ENCODE measurements at places on chromosomes 13 and 19.
A peak's percentile ranks its signal among the peaks of the same experiment; 100 is the strongest.

GRCh38 chr13:114226088-114226487, 8.6 kb upstream of the CDC16 start:
- peaks cover 11% of the 10 kb centered on the region for H3K27me3 ChIP-seq
- H3K4me3 ChIP-seq, result no peak overlapping the region
- H3K27ac ChIP-seq, result no peak overlapping the region
- no peaks in the 10 kb centered on the region for H3K36me3 ChIP-seq

GRCh38 chr13:66180836-66181235, 1049.3 kb downstream of the PCDH9 start:
- H3K27me3 ChIP-seq, result no peaks in the 10 kb centered on the region
- H3K36me3 ChIP-seq, result no peaks in the 10 kb centered on the region

DNA sequence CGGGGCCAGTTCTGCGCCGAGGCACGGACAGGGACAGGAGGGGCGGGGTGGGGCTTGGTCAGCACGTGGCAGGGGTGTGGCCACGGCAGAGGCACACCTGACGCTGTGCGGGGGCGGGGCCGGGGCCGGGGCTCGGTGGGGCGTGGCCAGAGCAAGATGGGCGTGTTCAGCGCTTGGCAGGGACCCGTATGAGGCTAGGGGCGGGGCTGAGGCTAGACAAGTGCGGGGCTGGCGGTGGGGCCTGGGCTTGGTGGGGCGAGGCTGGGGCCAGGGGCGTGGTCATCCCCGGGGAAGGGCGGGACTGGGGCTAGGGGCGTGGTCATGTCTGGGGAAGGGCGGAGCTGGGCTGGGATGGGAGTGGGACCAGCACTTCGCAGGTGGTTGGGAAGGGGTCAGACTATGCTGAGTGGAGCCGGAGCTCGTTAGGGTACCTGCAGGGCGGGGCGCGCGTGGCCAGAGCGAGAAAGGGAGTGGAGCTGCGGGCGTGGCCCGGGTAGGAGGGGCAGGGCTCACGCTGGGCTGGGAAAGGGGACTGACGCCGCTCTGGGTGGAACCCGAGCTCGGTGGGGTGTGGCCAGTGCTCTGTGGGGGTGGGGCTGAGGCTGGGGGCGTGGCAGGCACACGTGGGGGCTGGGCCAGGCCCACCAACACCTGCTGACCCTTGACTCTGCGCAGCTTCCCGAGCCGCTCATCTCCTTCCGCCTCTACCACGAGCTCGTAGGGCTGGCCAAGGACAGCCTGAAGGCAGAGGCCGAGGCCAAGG, 12.8 kb downstream of the POLR2E start:
- H3K4me3 ChIP-seq, result peak overlapping the region; percentile 24
- H3K36me3 ChIP-seq, result peaks cover 11% of the 10 kb centered on the region
- H3K27me3 ChIP-seq, result no peaks in the 10 kb centered on the region
- peak; percentile 69 for DNase-seq
- H3K27ac ChIP-seq, result no peak overlapping the region

DNA sequence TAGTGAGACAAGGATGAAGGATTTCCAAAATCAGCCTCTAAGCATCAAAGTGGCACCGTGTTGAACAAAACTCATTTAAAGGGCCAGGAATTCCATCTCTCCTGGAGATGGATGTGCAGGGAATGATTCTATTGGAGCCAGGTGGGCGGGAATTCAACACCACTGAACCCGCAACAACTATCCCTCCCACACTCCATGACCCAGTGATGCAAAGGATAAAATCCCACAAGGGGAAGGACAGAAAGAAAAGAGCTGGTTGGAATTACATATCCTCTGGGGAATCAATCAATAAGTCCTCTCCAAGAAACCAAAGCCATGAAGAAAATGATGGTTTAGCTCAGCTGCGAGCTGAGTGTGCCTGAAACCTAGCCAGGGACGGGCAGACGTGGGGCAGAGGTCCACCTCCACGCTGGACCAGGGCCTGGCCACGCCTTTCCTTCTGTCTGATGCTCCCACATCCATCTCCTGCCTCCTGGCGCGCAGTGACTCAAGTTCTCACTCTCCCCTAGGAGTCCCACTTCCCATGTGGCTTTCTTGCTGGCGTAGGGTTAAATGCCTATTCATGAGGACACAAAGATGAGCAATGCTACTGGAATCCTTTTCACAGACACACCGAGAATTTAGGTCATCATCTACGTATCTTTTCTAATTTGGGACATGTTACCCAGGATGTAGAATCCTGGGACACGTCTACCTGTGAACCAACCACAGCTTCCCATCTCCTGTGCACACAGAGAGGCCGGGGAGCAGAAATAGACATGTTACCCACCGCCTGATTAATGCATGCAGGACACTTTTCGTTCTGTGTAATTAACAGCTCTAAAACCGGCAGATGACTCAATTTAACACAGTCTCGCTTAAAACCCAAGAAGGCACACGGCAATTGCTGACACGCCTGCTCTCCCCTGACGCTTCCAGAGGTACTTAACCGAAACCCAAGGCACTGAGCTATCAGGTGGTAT, 48.6 kb downstream of the PEPD start:
- peaks cover 11% of the 10 kb centered on the region for H3K4me1 ChIP-seq
- no peak overlapping the region for H3K4me3 ChIP-seq
- no peak for DNase-seq
- peaks cover 11% of the 10 kb centered on the region for H3K36me3 ChIP-seq
- H3K27ac ChIP-seq, result no peak overlapping the region

DNA sequence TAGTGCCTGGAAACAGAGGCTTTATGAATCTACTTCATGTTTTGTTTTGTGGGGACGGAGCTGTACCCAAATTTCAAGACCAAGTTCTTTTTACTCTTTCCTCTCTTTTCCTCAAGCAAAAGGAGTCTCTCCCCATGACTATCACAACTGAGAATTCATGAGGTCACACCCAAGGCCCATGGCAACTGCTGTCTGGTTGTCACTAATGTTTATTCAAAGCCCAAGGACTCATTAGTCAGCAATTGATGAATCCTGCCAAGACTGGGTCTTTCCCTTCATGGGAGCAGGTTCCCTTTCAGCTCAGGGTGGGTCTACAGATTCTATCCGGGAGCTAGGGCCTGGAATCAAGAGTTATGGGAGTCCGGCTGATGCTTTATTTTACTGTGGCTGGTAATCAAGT, 441.5 kb upstream of the PCDH20 start:
- H3K4me3 ChIP-seq, result no peak overlapping the region
- no peak overlapping the region for H3K27ac ChIP-seq
- no peak for DNase-seq
- no peaks in the 10 kb centered on the region for H3K4me1 ChIP-seq
- H3K27me3 ChIP-seq, result no peaks in the 10 kb centered on the region

DNA sequence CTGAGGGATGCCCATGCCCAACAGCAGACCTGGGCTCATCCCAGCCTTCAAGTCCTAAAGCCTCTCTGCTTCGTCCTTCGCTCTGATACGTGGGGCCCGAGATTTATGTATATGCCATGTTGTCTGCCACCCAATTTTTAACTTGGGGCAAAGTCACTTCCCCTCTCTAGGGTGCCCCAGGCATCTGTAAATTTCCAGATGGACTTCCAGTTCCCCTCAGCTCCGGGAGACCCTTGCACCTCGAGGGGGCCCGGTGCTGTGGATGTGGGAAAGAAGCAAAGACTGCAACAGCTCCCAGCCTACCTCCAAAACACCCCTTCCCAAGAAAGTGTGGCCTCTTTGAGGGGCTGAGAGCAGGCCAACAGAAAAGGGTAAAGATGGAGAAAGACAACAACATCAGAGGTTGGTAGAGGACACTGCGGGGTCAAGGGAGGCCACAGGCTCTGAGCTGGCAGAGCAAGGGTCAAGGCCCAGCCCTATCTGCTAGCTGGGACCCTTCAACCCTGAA, 97.4 kb downstream of the STK24 start:
- no peak overlapping the region for H3K27ac ChIP-seq
- peaks cover 27% of the 10 kb centered on the region for H3K36me3 ChIP-seq
- no peak for DNase-seq
- H3K27me3 ChIP-seq, result no peaks in the 10 kb centered on the region
- peaks cover 41% of the 10 kb centered on the region for H3K4me1 ChIP-seq
- no peak overlapping the region for H3K4me3 ChIP-seq

- no peak overlapping the region for H3K4me3 ChIP-seq
- no peaks in the 10 kb centered on the region for H3K36me3 ChIP-seq
- H3K27me3 ChIP-seq, result no peaks in the 10 kb centered on the region
- no peak for DNase-seq
- peaks cover 2% of the 10 kb centered on the region for H3K4me1 ChIP-seq
- no peak overlapping the region for H3K27ac ChIP-seq
Observed at GRCh38 chr13:23679220-23679619, 109.0 kb downstream of the TNFRSF19 start.

- no peaks in the 10 kb centered on the region for H3K36me3 ChIP-seq
- no peak overlapping the region for H3K27ac ChIP-seq
- no peaks in the 10 kb centered on the region for H3K4me1 ChIP-seq
- H3K27me3 ChIP-seq, result peaks cover 4% of the 10 kb centered on the region
- H3K4me3 ChIP-seq, result no peak overlapping the region
Observed at GRCh38 chr13:113661509-113661908, 3.5 kb upstream of the ATP4B start.
